ENCODE measurements at places on chromosomes 16 and 17. TPM values are rescaled to one million over a fixed set of nuclear protein-coding genes. Genes with fewer than 3 reads are reported as not detected.

Gene PPL
- total RNA-seq = 0.68 TPM

Gene PTGES3L
- not detected for total RNA-seq

Gene HOXB6
- 0.12 TPM for total RNA-seq

Gene KREMEN2
- total RNA-seq = not detected

Gene RNF222
- not detected for total RNA-seq

Gene UBALD1
- total RNA-seq = 3.2 TPM

Gene GNG13
- not detected for total RNA-seq

Gene DYNLL2
- total RNA-seq = 24.9 TPM

Gene MCRIP1
- total RNA-seq = 85.4 TPM
